ENCODE measurements at places on chromosomes 16 and 17. TPM values are rescaled to one million over a fixed set of nuclear protein-coding genes. Genes with fewer than 3 reads are reported as not detected.

The RPL13 gene
- total RNA-seq = 2,012 TPM

The SCARF1 gene
- total RNA-seq = 1.1 TPM

The C17orf113 gene
- total RNA-seq = 2.0 TPM

- DNase-seq = no peak
Observed at GRCh38 chr17:49468811-49469385, 26.2 kb upstream of the NGFR start.

- DNase-seq = no peak
Observed at GRCh38 chr17:65054602-65055001, 1.9 kb downstream of the GNA13 start.
